ENCODE measurements at places on chromosomes 1 and 21. TPM values are rescaled to one million over a fixed set of nuclear protein-coding genes. Genes with fewer than 3 reads are reported as not detected.

The MAN1C1 gene
- polyA plus RNA-seq: 16.6 TPM

DNA sequence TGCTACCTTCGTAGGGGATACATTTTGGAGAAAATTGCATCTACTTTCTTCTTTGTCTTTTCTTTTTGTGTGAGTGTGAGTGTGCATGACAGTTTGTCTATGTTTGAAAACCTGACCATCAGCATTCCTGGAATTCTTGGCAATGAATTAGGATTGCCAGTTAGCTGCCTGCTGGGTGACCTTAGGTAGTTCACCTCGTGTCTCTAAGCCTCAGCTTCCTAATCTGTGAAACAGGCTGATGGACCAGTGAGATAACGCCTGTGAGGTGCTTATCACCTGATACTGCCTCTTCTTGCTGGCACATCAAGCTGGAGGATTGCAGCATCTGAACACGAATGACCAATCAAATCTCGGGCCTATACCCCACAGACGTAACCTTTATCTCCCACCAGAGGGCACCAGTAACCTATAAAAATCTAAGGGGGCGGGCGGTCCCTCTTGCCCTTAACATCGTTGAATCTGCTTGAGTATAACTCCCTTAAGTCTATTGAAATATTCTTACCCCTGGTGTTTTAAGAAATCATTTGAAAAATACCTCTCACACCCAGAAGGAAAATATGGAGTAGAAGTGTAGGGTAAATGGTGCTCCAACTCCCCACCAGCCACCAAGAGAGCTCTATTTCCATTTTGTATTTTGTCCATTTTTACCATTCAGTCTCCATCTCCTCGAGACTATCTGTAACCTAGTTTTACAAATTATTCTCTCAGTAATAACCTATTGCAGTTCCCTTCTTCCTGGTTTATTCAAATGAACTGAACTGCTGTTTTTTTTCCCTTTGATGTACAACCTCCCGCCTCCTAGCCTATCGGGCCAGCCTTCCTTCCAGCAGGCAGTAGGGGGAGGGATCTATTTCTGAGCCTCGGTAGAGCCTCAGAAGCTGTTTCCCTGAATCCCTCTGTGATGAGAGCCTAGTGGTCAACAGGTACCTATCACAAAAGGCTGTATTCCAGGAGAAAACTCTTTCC lies 49.7 kb downstream of the MDM4 start:
- DNase-seq: peak; percentile 44

DNA sequence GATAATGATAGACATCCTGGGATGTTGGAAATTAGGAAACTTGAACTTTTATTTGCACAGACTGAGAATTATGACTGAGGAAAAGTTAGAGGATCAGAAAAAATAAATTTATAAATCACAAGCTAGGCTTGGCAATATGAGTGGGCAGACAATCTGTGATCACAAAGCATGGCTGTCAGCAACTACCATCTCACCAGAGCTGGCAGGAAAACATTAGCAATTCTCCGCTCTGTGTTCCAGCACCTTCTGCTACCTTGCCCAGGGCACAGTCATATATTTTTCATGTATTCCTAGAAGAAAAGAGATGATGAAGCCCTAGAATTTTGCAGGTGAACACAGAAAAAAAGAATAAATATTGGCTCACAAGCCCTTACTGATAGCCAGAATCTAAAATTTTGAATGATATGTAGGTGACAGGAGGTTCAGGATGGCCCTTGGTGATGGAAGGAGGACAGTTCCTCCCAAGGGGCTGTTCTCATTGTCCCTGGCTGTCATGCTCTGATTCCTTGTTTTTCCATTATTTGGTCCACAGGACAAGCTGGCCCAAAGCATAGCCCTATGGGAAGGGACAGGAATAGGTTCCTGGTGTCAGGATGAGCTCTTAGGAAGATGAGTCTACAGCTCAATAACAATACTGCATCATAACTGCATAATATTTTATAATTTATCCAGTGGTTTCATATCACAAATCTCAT lies 12.2 kb upstream of the STXBP3 start:
- no peak for DNase-seq

The PGLYRP3 gene
- polyA plus RNA-seq: not detected

The IGSF9 gene
- polyA plus RNA-seq: 15.1 TPM

The ASCL5 gene
- polyA plus RNA-seq: not detected

The ARHGAP29 gene
- polyA plus RNA-seq: 84.2 TPM

The NUCKS1 gene
- 327 TPM for polyA plus RNA-seq

GRCh38 chr1:184260382-184260781 lies 126.4 kb upstream of the C1orf21 start:
- no peak for DNase-seq

The DLGAP3 gene
- 2.1 TPM for polyA plus RNA-seq

DNA sequence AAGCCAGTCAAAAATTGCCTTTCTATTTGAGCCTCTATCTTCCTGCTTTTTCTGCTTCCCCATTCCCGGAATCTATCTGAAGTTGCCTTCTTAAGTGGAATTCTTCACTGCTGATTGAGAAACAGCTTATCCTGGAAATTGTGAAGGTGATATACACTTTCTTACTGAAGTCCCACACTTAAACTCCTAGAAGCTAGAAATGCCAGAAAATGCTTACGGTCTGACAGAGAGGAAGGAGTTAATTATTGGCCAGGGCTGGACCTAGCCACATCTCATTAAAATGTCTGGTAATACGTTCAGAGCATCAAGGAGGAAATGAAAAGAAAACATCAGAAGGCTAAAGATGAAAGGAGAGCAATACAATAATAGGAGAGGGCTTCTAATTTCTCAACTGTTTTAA lies 292.5 kb upstream of the SNX7 start:
- DNase-seq: no peak

The THEM4 gene
- polyA plus RNA-seq: 20.8 TPM

The SLC44A3 gene
- 85.8 TPM for polyA plus RNA-seq

GRCh38 chr1:205351984-205352713 lies 4.6 kb downstream of the KLHDC8A start:
- DNase-seq: no peak

The DMBX1 gene
- polyA plus RNA-seq: 0.01 TPM

The VWA5B1 gene
- polyA plus RNA-seq: 0.91 TPM

The RGS8 gene
- polyA plus RNA-seq: not detected

The SMG5 gene
- polyA plus RNA-seq: 60.8 TPM

The ACTA1 gene
- 1.00 TPM for polyA plus RNA-seq

GRCh38 chr1:52686830-52687229 lies 11.3 kb downstream of the COA7 start:
- DNase-seq: no peak

The SYT14 gene
- 0.49 TPM for polyA plus RNA-seq

The DPM3 gene
- polyA plus RNA-seq: 31.8 TPM

DNA sequence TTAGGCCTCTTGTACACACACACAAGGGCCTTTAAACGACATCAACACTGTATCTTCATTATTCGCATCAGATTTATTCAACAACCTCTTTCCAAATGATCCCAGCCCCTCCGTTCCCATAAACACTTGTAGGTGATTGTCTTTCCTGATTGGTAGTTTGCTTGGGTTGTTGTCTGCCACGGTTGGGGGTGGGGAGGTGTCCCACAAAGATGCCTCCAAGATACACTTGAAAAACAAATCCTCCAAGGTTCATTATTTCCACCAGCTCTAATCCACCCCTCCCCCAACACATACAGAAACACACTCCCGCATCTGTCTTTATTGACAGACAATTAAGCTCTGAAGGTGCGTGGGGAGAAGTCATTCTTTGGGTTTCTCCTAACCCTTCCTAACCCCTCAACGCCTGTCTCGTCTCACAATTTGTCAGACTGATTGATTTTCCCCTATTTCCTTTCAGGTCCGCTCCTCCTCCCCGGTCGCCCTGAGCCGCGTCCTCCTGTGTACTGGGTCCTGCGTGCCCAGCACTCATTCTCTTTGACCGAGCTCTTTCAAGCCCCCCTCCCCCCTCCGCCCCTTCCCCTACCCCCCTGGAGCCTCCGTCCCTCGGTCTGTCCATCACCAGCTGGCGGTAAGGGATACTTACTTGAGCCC lies 1.4 kb downstream of the WDR26 start:
- DNase-seq: no peak

DNA sequence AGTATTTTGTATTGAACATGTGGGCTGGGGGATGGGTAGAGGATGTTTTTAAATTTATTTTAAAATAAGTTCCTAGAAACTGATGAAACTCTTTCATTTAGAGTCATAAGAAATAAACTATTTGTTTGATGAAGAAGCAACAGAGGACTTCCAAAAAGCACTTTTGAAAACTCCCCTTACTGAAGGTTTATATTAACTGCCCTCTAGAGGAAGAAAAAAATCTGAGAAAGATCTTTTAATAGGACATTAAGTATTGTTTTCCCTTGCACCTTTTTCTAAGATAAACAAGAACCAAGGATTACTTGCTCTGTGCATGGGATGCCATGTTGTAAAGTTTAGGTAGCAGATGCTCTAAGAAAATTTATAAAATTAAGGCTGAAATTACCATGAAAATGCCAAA lies 14.1 kb downstream of the DISP1 start:
- no peak for DNase-seq

- DNase-seq: no peak
Measured at GRCh38 chr21:14600569-14601297, 54.6 kb upstream of the SAMSN1 start.

GRCh38 chr1:197615693-197616011 lies 159.6 kb downstream of the DENND1B start:
- no peak for DNase-seq

The TSACC gene
- 1.7 TPM for polyA plus RNA-seq

GRCh38 chr1:152486400-152487006 lies 24.1 kb upstream of the LCE5A start:
- no peak for DNase-seq

DNA sequence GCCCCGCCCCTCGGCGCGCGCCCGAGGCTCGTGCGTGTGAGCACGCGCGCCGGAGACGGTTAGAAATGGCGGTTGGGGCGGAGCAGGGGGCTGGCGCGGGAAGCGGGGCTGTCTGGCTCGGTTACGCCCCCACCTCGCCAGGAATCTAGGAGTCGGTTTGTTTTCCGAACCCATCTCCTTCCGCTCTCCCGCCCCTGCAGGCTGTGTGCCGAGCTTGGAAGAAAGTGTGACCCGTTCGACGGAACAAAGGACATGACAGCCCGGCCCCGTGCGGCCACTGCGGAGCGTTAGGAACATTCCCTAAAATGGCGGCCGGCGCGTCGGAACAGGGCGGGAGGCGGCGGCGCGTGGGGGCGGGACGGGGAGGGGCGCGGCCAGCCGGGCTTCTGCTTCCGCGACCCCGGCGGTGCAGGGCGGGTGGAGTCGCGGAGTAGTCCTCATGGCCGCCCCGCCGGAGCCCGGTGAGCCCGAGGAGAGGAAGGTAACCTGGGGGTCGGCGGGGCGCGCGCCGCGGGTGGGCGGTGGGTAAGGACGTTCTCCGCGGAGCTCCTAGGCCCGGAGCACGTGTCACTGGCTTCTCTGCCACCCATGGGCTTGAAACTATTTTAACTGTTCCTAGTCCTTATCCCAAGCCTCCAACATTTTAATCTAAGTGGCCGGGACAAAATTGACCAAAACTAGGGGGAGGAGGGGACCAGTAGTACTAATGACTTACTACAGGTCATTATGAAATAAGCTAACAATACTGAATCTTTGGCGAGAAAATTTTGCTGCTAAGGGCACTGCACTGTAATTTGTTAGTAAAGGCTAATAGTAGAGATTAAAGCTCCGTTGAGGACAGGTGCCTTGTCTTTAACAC lies at the start of gene COX20:
Gene COX20 (plus strand): TSS at position 383 of the 859 bp plus-strand sequence. CDS start 57 bp downstream, at position 440.
- no peak for DNase-seq

The PAQR7 gene
- 27.3 TPM for polyA plus RNA-seq

- DNase-seq: no peak
Measured at GRCh38 chr1:116738673-116739370, 15.4 kb upstream of the CD2 start.

- DNase-seq: peak; percentile 36
Measured at GRCh38 chr21:17371450-17371849, 141.4 kb upstream of the CXADR start.

DNA sequence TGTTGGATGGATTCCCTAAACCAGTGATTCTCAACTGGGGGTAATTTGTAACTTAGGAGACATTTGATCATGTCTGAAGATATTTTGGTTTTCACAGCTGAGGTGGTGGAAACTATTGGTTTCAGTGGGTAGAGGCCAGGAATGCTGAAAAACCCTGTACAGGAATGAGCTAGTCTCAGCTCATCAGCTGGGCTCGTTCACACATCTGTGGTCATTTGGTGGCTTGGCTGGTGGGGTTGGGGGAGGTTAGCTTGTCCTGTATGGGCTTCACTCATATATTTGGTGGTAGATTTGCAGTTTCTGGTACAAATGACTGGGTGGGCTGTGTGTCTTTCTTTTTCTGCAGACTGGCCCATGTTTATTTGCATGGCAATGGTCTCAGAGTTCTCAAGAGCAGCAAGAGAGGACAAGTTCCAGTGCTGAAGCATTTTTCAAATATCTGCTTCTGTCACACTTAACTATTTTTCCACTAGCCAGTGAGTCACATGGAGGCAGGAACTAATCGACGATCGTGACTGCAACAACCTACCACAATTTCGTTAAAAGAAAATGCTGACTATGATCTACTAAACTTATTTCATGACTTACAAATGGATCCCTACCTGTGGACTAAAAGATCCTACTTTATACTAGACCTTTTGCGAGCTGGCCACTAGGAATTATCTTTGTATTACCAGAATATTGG lies 321.7 kb upstream of the PLXNA2 start:
- no peak for DNase-seq

DNA sequence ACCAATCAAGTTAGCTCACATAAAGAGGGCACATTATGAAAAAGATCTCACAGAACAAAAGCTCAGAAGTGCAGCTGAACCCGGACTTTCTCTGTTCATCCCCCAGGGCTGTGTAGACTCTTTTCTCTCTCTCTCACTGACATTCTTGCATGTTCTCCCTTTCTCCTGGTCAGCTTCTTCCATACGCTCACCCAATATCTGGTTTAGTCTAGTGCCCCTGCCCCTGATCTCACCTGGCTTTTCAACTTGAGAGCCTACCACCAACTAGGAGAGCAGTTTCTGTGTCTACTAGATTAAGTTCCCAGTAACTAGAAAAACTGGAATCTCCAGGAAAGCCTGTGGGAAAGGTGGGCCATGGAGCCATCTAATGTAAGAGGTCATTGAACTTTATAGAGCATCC lies 126.9 kb upstream of the GRIK3 start:
- no peak for DNase-seq

DNA sequence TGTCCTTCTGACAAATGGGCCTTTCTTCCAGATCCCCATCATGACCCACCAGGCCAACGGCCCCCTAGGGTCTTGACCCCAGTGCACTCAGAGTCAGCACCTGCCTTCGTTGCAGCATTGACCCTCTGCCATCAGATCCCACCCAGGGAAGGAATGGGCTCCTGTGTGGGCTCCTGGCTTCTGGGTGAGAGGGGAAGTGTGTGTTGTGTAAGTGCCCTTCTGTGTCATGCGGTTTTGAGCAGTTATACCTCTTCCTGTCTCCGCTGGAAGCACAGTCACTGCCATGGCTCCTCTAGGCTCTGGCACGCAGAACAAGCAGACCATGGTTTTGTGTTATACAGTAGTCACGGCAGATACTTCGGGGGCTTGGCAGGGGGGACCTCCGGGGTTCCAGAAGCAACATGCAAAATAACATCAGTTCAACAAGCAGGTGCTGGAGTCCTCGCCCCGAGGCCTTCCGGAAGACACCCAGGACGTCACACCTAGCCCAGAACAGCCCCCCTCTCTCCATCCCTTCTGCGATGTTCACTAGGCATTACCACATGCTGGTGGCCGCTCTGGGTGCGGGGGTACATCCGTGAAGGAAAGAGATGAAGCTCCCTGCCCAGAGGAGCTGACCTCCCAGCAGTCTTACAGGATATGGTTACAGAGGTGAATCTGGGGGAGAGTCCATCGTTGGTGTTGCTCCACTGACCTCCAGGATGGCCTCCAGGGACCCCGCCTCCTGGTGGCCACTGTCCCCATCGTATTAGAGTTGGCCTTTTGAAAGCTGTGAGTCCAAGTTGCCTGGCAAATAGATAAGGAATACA lies 17.4 kb upstream of the KCNAB2 start:
- no peak for DNase-seq

The CXADR gene
- 34.5 TPM for polyA plus RNA-seq

The FCRL2 gene
- polyA plus RNA-seq: not detected

GRCh38 chr1:230065571-230065970 lies 1.5 kb upstream of the GALNT2 start:
- no peak for DNase-seq
